ENCODE measurements at places on chromosomes 5 and 9.

- no peak overlapping the region for H3K4me3 ChIP-seq
- H3K27ac ChIP-seq: no peak overlapping the region
- H3K27me3 ChIP-seq: no peaks in the 10 kb centered on the region
- H3K4me1 ChIP-seq: no peaks in the 10 kb centered on the region
- no peak for DNase-seq
- H3K36me3 ChIP-seq: no peaks in the 10 kb centered on the region
Measured at GRCh38 chr5:174642816-174643405, 81.5 kb upstream of the MSX2 start.

GRCh38 chr5:133265720-133266526, 214.1 kb downstream of the HSPA4 start:
- H3K36me3 ChIP-seq: no peaks in the 10 kb centered on the region
- H3K4me3 ChIP-seq: no peak overlapping the region
- no peaks in the 10 kb centered on the region for H3K4me1 ChIP-seq
- no peaks in the 10 kb centered on the region for H3K27me3 ChIP-seq
- no peak overlapping the region for H3K27ac ChIP-seq

DNA sequence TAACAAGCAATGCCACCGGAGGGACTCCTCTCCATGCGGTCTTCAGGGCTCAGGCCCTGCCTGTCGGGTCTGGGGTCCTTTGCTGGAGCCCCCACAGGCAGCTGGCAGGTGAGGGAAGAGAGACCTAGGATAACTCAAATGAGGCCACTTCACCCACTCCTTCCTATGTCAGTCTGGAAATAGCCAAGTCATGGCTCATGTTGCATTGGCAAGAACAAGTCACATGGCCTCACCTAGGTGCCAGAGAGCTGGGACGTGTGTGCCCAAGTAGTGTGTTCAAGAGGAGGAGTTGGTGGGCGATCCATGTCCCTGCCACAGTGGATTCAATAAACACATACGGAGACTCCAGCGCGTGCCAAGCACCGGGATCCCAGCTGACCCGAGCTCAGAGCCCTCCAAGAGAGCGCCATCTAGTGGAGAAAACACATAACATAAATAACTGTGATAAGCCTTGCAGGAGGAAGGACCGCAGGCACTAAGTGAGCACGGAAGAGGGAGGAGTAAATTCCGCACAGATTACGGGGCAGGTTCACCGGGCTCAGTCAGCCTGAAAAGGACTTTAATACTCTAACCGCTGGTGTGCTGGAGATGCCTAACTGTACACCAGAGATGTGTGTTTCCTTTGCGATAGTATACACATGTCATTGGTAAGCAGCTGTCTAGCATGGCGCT, 580.8 kb downstream of the CCDC171 start:
- H3K27me3 ChIP-seq: no peaks in the 10 kb centered on the region
- H3K36me3 ChIP-seq: no peaks in the 10 kb centered on the region
- no peak overlapping the region for H3K4me3 ChIP-seq
- H3K4me1 ChIP-seq: no peaks in the 10 kb centered on the region
- DNase-seq: peak; percentile 85

DNA sequence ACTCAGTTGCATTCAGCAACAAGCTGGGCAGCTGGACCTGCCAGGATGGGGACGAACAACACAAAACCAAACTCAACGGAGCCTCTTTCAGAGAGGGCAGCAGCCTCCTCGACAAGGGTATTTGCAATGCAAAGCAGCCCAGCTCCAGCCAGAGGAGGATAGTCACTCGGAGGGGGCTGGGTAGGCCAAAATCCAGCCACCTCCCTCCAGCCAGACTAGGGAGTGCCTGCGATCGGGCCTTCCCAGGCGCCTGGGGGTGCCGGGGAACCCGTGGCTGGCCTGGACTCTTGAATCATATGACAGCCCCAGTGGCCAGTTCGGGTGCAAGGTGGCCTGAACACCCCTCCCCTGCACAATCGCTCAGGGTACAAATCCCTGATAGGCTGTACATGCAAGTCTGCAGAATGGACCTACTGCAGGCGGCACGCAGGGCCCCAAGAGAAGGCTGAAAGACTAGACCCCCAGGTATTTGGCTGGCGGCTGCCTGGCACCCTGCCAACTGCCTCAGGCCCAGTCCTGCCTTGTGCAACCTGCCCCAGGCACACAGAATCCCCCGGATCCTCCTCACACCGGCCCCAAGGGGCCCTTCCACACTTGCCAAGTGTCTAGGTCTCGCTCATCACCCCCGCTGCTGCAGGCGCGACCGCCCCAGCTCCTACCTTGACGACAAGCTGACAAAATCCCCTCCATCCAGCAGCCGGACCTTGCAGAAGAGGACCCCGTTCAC, 1.3 kb downstream of the EEIG1 start:
- H3K27ac ChIP-seq: peak overlapping the region; percentile 55
- peaks cover 27% of the 10 kb centered on the region for H3K4me1 ChIP-seq
- no peaks in the 10 kb centered on the region for H3K36me3 ChIP-seq

DNA sequence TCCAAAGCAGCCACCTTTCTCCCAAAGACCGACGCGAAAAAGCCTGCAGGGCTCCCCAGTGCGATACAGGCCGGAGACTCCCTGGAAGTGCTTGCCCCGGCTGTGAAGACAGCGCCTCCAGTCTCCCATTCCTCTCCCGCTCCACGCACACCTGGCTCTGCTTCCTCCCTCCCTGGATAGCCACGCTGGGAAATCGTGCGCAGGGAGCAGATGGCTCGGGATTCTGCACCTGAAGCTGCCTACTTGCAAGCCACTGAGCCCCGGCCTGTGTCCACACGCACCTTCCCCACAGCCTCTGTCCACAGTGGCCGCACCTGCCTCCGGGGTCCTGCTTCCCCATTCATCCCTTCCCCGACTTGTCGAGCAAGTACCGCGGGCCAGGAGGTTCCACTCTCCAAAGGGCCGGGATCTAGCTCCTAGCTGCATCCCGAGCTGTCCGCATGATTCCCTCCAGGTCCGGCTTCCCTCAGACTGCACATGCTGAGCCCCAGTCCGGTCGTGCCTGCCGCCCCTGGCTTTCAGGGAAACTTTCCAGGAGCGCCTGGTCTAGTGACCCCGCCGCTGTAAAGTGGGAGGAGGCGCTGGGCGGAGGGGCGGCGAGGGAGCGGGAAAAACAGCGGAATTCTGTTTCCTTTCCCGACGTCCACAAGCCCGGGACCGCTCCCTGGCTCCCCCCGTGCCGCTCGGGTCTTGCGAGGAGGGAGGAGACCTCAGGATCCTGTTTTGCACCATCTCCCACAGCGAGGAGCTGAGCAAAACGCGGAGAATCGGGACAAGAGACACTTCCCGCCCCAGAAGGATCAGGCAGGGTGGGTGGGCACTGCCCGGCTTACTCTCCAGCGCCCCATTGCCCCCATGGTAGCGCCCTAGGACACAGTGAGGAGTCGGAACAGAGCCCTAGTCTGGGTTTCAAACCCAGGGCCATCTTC, 2.0 kb downstream of the SEMA6A start:
- DNase-seq: peak; percentile 77
- H3K27ac ChIP-seq: peak overlapping the region; percentile 75
- no peaks in the 10 kb centered on the region for H3K27me3 ChIP-seq
- H3K36me3 ChIP-seq: no peaks in the 10 kb centered on the region
- peak overlapping the region; percentile 94 for H3K4me3 ChIP-seq
- no peaks in the 10 kb centered on the region for H3K4me1 ChIP-seq

- no peak overlapping the region for H3K4me3 ChIP-seq
- H3K27me3 ChIP-seq: peaks cover 12% of the 10 kb centered on the region
- no peak overlapping the region for H3K27ac ChIP-seq
- H3K4me1 ChIP-seq: peaks cover 7% of the 10 kb centered on the region
- DNase-seq: no peak
Measured at GRCh38 chr5:138468133-138468965, 3.1 kb downstream of the EGR1 start.

DNA sequence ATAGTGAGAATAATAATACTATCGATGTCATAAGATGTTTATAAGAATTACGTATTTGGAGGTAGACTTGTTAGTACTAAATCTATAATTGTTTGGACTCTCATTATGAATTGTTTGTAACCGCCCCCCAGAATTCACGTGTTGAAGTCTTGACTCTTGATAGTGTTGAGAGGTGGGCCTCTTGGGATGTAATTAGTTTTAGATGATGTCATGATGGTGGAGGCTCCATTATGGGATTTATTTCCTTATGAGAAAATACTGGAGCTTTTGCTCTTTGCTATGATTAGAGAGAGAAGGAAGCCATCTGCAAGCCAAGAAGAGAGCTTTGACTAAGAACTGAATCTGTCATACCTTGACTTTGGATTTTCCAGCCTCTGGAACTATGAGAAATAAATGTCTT, 142.2 kb downstream of the PRDM9 start:
- H3K4me3 ChIP-seq: no peak overlapping the region
- no peaks in the 10 kb centered on the region for H3K27me3 ChIP-seq
- H3K27ac ChIP-seq: no peak overlapping the region
- H3K4me1 ChIP-seq: no peaks in the 10 kb centered on the region

GRCh38 chr9:23774266-23774665, 51.8 kb downstream of the ELAVL2 start:
- H3K27me3 ChIP-seq: no peaks in the 10 kb centered on the region
- DNase-seq: no peak
- no peak overlapping the region for H3K27ac ChIP-seq

GRCh38 chr9:121660367-121660766, 8.9 kb downstream of the DAB2IP start:
- DNase-seq: no peak
- no peaks in the 10 kb centered on the region for H3K27me3 ChIP-seq
- peaks cover 4% of the 10 kb centered on the region for H3K4me1 ChIP-seq
- no peak overlapping the region for H3K4me3 ChIP-seq
- no peak overlapping the region for H3K27ac ChIP-seq
- H3K36me3 ChIP-seq: peaks cover 28% of the 10 kb centered on the region

- no peak overlapping the region for H3K4me3 ChIP-seq
- H3K36me3 ChIP-seq: no peaks in the 10 kb centered on the region
- no peak overlapping the region for H3K27ac ChIP-seq
- H3K4me1 ChIP-seq: peaks cover 6% of the 10 kb centered on the region
- H3K27me3 ChIP-seq: no peaks in the 10 kb centered on the region
Measured at GRCh38 chr5:29758986-29759421, 1434.5 kb upstream of the CDH6 start.

DNA sequence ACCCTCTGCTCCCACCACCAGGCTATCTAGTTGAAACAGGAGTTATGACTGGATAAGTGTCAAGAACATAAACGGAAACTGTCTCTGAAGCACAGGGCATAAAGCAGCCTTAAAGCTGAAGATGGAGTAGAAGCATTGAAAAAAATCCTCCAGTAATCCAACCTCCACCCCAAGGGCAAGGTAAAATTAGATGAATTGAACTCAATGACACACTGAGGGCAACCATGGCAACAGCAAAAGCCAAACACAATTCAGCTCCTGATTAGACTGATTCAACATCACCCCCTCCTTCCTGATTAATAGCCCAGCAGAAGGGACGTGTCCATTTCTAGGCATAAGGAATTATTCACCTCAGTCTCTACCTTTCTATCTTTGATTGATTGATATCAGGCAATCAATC, 183.2 kb upstream of the MAP3K1 start:
- no peaks in the 10 kb centered on the region for H3K27me3 ChIP-seq
- no peaks in the 10 kb centered on the region for H3K4me1 ChIP-seq
- H3K4me3 ChIP-seq: no peak overlapping the region
- DNase-seq: no peak
- no peak overlapping the region for H3K27ac ChIP-seq
- no peaks in the 10 kb centered on the region for H3K36me3 ChIP-seq

DNA sequence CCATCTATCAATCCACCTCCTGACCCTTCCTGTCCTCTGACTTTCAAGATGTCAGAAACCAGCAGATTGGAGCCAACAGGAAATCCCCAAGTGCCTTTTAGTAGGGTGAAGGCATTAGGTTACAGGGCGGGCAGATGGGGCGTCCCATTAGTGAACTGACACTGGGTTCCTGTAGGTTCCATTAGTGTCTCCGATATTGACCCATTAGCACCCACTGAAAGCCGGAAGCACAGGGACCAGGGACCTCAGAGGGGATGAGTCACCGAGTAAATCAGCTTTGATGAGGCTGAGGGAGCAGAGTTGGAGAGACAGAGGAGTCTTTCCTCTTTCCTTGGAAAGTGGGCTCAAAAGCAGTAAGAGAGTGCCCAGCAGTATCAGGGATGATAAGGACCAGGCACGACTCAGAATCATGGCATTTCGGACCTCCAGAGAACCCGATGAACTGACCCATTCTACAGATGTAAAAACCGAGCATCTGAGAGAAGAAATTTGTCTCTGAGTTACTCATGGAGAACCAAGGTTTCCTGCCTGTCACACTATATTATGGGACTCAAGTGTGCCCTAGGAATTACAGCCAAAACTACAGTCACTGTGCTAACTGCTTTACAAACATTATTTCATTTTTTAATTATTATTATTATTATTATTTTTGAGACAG, 47.2 kb upstream of the FABP6 start:
- no peaks in the 10 kb centered on the region for H3K4me1 ChIP-seq
- H3K36me3 ChIP-seq: no peaks in the 10 kb centered on the region
- H3K27me3 ChIP-seq: no peaks in the 10 kb centered on the region
- DNase-seq: no peak
- H3K4me3 ChIP-seq: no peak overlapping the region
- no peak overlapping the region for H3K27ac ChIP-seq

DNA sequence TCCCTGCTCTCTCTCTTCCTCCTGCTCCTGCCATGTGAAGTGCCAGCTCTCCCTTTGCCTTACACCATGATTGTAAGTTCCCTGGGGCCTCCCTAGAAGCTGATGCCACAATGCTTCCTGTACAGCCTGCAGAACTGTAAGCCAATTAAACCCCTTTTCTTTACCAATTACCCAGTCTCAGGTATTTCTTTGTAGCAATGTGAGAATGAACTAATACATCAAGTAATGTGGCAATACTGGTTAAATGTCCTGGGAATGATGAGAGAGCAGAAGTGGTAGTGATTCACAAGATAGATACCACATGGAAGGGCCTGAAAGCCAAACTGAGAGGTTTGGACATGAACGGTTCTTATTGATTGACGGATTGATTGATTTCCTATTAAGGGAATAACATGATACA, 62.6 kb upstream of the IL12B start:
- no peak overlapping the region for H3K27ac ChIP-seq
- DNase-seq: no peak
- no peaks in the 10 kb centered on the region for H3K4me1 ChIP-seq
- H3K4me3 ChIP-seq: no peak overlapping the region
- H3K36me3 ChIP-seq: no peaks in the 10 kb centered on the region

DNA sequence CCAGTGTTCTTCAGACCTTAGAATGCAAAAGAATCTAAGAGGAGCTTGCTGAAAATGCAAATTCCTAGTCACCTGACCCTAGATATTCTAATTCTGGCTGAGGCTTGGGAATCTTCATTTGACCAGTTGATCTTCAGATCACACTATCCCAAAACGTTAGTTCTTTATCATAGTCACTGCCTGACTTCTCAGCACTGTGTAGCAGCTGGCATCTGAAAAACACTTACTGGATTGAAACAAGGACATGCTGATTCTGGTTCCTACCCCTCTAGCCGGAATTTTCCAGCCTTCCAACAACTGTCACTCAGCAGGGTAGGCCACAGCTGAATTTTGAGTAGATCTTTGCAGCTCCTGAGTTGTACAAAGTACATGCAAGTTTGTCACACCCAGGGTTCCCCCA, 72.2 kb downstream of the EBF1 start:
- H3K36me3 ChIP-seq: no peaks in the 10 kb centered on the region
- H3K27me3 ChIP-seq: no peaks in the 10 kb centered on the region
- no peak overlapping the region for H3K4me3 ChIP-seq
- H3K4me1 ChIP-seq: no peaks in the 10 kb centered on the region
- no peak for DNase-seq
- H3K27ac ChIP-seq: no peak overlapping the region

All from endodermal cell (in vitro differentiated cells).